ENCODE measurements at places on chromosomes 1 and 21.

GRCh38 chr1:86303041-86303690, 93.0 kb downstream of the ODF2L start:
- no peak for DNase-seq

- peak; percentile 20 for DNase-seq
Measured at GRCh38 chr1:58515794-58516401, 30.6 kb downstream of the OMA1 start.

GRCh38 chr1:181100015-181100905, 11.8 kb downstream of the IER5 start:
- DNase-seq: no peak

GRCh38 chr1:98792123-98792522, 130.6 kb downstream of the SNX7 start:
- no peak for DNase-seq

- no peak for DNase-seq
Measured at GRCh38 chr1:208461680-208462079, 217.5 kb upstream of the PLXNA2 start.

DNA sequence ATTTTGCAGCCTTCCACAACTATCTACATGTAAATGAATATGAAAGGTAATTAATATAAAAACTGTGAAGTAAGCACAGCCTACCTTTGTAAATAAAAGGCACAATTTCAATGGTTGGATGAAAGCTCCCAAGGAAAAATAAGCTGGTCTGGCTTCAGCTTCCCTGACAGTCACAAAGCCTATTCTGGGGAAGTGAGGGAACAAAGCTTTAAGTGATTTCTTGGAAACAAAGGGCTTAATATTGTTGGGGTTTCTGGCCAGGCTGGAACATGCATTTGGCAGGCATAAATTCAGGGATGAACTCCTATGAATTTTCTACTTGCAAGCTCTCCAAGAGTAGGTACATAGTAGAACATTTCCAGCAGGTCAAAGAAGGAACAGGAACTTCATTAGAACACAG, 17.3 kb downstream of the BCAS2 start:
- DNase-seq: no peak

All from heart left ventricle (tissue), 16 donors.